ENCODE measurements at places on chromosomes 7 and 10.

GRCh38 chr7:154592388-154592787 is 410.5 kb downstream of the PAXIP1 start:
- no peak for DNase-seq

DNA sequence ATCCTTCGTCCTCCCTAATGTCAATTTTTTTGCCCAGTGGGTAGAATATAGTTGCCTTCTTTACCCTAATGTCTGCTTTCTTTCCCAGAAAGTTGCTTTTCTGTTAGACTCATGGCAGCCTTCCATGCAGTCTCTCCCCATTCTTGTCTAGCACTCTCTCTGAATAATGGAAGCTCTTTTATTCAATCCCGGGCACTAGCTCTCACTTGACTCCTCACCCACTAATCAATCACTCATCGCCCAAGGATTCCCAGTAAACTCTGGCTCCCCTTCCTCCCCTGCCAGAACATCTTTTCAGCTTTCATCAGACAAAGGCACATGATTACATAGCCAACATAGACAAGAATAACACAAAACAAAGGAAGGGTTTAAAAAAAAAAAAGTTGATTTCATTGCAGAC is 100.2 kb upstream of the RELN start:
- DNase-seq: no peak

DNA sequence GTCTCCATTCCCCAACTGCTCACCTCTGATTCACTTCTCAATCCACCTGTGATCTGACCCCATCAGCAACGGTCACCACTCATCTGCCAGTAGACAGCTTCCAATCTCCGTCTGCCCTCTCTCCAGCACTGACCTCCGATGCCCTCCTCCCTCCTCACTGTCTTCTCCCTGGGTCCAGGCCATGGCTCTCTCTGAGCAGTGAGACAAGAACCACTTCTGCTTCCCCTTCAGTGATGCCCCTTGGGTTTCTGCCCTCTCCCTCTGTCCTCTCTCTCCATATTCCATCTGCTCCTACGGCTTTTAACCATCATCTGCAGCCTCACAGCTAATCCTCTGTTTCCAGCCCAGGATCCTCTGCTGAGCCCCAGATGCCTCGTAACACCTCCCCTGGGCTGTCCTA is 55.5 kb upstream of the OPALIN start:
- no peak for DNase-seq

- DNase-seq: no peak
Measured at GRCh38 chr7:16755397-16755796, 1.8 kb downstream of the TSPAN13 start.

DNA sequence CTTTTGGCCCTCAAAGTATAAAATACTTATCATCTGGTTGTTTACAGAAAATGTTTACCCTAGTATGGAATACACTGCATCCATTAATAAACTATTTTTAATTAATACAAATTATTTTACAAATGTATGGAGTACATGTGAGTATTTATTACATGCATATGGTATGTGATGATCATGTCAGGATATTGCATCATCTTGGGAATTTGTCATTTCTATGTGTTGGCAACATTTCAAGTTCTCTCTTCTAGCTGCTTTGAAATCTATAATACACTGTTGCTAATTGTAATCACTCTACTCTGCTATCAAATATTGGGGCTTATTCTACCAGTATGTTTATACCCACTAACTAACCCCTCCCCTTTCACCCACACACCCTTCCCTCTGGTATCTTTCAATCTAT is 103.9 kb upstream of the THSD7A start:
- no peak for DNase-seq

DNA sequence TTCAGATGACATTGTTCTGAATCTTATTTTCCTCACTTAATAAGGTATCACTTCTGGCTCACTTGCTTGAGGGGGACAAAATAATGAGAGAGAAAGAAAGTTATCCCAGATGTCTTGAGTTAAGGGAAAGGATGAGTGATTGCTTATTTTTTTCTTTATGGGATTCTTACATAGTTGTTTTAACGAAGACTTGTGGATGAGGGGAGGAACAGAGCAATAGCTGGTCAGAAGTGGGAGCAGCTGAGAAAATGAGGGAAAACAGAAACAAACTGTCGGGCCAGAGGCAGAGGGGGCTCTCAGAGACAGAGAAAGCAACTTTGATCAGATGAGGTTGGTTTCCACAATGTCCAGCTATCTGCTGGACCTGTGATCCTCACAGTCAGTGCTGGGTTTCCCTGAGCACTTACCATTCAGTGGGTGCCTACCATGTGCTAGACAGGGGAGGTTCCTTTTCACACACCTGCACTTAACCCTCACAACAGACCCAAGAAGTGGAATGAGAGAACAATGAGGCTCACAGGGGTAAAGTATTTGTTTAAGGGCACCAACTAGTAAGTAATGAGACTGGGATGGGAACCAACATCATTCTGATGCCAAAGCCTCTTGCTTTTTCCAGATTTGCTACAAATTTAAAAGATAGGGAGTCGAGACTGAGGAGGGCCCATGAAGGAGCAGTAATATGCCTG is 64.2 kb downstream of the BICC1 start:
- no peak for DNase-seq

DNA sequence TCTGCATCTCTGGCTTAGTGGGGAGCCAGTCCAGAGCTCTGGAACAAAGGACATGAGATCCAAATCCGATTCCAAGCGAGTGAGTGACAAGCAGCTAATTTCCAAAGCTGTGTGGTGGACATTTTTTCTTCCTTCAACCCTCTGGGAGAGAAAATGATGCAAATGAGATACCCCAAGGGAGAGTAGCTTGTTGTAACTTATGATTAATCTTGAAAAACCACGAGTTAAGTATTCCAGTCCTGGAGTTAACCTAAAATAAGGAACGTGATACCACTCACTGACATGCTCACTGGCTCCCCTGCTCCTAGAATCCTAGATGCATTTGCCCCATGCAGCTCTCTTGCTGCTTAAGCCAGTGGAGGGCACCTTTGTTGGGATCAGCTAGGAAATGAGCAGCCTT is 116.0 kb upstream of the HABP2 start:
- DNase-seq: no peak

DNA sequence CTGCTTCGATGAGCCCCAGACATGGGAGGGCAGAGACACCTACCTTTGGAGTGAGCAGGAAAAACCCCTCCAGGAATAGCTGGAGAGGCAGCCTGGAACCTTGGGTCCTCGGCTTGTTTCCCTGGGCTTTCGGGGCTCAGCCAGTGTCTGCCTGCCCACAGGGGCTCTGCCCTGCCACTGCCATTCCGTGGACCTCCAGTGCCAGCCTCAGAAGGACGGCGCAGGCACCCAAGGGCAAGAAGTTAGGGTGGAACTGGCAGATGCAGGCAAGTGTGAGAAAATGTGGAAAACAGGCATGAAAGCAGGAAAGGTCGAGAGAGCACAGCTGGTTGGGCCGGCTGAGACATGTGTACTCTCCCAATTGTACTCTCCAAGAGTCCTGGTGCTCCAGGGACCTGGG is 281.5 kb downstream of the GRID1 start:
- no peak for DNase-seq

GRCh38 chr7:100964630-100965029 is 4.7 kb upstream of the MUC12 start:
- no peak for DNase-seq

GRCh38 chr7:113026941-113027340 is 59.7 kb downstream of the GPR85 start:
- no peak for DNase-seq

Measured in T-helper 22 cell (primary cell).